ENCODE measurements at places on chromosomes 3 and 15.

DNA sequence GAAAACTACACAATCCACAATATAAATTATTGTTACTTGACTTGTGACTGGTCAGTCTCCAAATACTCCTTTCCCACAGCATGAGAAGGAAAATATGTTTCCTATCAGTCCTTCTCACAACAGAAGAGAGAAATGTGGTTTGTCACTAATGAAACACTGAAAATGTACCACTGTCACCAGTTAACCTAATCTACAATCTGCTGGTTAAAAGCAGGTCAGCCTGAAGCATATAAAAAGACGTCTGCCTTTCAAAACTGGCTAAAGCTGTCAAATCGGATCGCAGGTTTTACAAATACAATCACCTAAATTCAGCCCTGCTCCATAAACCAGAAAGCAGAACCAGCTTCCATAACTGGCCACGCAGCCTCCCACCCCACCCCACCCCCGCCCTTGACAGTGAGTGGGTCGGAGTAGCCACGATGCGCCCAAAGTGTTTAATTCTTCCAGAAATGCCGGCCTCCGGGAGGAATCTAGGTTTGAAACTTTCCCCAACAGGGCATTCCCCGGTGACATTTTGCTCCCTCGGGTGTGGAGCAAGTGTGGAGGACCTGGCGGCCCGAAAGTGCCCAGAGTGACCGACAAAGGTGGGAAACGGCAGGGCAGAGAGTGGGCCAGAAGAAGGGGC, 682 bp downstream of the ETFA start:
- no peak for DNase-seq

DNA sequence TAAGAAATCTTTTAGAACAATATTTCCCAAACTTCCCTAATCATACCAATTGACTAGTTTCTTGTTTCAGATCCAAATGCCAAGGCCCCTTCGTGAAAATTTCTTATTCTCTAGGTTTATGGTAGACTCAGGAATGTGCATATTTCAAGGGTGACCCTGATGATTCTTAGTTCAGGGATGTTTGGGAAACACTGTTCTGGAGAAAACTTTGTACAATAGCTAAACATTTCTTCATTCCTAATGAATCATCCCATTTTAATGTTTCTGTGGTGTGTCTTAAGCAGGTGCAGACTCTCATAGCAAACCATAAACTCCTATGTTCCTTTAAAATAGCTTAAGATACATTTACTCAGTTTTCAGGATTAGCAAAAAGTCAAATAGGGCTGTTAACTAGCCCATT, 314.5 kb downstream of the TIGIT start:
- DNase-seq = no peak

- no peak for DNase-seq
Measured at GRCh38 chr15:51024735-51025453, 69.8 kb downstream of the TNFAIP8L3 start.

GRCh38 chr3:39166134-39166710, 12.8 kb upstream of the CSRNP1 start:
- DNase-seq = peak; percentile 41

GRCh38 chr3:151067158-151067557, 18.3 kb upstream of the MED12L start:
- DNase-seq = peak; percentile 39

GRCh38 chr3:32817257-32817557, 590 bp upstream of the TRIM71 start:
- DNase-seq = no peak

DNA sequence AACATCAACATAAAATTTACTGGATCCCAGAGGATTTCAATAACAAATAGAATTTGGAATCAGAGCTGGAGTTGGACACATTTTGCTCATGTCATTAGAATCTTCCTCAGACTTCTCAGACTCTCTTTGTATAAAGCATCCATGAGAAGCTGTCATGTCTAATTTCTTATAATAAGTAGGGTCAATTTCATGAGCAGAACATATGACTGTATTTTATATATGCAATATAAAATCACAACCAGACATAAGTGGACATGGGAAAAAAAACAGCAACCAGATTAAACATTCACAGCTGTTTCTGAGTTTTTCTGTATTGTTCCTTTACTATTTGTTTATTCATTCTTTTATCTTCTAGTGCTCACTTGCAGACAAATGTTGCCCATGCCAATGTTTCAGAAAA, 325.5 kb downstream of the RBMS3 start:
- no peak for DNase-seq

- DNase-seq = no peak
Measured at GRCh38 chr15:46301291-46301690, 666.5 kb downstream of the SQOR start.
